ENCODE measurements at places on chromosomes 16 and 17. TPM values are rescaled to one million over a fixed set of nuclear protein-coding genes. Genes with fewer than 3 reads are reported as not detected.

GAST gene
- not detected for total RNA-seq

DNA sequence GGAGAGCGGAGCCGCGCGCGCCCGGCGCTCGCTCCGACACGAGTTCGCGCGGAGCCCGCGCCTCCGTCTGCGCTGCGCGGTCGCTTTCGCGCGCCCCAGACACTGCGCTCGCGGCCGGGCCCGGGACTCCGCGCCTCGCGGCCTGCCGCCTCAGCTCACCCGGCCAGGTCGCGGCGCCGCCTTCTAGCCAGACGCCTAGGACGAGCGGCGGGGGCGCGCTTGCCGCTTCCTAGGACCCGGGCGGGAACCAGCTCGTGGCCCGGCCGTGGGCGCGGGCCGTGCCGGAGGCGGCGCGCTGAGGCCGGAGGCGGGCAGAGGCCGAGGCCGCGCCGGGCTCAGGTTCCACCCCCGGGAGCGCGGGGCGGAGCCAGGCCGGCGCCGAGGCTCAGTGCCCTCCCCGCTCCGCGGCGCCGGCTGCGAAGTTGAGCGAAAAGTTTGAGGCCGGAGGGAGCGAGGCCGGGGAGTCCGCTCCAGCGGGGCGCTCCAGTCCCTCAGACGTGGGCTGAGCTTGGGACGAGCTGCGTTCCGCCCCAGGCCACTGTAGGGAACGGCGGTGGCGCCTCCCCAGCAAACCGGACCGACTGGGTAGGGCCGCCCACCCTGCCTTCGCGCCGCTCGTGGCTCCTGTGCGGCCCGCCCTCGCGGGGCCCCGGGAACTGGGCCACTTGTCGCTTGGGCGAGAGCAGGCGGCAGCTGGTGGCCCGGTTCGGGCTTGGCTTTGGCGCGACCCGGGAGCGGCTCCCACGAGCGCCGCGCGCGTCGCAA is at the start of gene SPHK1:
Gene SPHK1 (plus strand): TSS at position 388 of the 765 bp plus-strand sequence. CDS start 1,036 bp downstream, outside the sequence.
- DNase-seq, result peak; percentile 95

GRCh38 chr17:74159226-74159840 is 44.1 kb upstream of the RPL38 start:
- no peak for DNase-seq

PIMREG gene
- 4.6 TPM for total RNA-seq

CLDN7 gene
- total RNA-seq, result 0.31 TPM

- no peak for DNase-seq
Observed at GRCh38 chr16:66968847-66969246, 7.8 kb downstream of the CES3 start.

DNA sequence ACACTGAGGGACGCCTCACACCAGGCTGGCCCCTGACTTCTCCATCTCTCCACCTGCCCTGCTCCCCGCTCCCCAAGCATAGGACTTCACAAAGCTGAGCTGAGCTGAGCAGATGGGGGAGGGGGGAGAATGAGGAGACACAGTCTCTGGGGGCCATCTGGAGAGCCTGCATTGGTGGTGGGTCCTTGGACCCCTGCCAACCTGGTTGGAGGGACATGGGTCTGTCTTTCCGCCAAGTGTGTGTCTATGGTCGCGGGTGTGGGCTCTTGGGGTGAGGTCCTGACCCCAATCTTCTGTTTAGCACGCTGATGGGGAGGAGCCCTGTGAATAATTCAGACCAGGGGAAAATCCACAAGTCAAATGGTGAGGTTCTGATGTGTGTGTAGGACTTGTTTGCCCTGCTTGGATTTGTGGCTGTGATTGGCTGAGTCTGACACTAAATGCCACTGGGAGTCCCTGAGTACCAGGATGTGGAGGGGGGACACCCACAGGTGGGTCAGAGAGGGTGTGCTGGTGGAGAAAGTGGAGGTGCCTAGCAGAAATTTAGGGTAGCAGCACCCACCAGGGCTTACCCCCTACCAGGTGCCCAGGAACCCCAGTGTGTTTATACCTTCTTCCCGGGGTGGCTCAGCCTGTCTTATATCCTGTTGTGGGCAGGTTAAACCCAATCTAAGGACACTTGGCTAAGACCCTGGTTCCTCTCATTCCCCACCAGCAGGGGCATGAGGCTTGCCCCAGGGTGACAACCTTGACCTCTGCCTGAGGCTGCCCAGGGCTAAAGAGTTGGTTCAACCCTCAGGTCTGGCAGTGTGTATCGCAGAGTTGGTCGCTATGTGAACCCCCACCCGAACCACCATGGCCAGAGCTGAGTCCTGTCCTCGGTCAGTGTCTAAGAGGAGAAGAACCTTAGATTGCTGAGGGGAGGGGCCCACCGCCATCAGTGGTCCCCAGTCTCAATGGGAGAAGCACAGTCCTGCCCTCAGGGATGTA is 2.1 kb downstream of the FMNL1 start:
- DNase-seq, result peak; percentile 84

DNA sequence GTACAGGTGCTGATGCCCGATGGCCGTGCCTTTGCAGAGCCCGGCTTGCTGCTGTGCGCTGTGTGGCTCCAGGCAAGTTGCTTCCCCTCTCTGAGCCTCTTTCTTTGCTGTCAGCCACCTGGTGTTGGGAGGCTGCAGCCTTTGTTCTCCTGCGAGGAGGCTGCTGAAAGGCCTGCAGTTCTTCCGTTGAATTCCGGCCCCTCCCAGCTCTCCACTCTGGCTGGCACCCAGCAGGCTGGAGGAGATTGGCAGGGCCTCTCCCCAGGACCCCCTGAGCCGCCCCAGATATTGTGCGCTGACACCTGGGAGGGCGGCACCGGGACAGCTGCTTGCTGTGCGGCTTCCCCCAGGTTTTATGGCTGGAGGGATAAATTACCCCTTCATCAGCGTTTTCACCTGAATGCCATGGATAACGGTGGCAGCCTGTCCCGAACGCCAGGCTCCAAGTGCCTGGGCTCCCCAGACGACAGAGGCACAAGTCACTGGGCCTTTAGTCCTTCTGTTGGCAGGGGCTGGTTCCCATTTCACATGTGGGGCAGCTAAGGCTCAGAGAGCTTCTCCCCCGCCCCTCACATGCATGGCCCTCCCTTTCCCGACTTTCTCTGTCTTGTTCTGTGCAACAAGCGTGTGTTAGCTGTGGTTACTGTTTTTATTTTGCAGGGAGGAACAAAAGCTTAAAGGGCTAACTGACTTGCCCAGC is 35.1 kb upstream of the GSE1 start:
- DNase-seq, result no peak

PEMT gene
- total RNA-seq, result 45.5 TPM

WNT9B gene
- total RNA-seq, result not detected

DNA sequence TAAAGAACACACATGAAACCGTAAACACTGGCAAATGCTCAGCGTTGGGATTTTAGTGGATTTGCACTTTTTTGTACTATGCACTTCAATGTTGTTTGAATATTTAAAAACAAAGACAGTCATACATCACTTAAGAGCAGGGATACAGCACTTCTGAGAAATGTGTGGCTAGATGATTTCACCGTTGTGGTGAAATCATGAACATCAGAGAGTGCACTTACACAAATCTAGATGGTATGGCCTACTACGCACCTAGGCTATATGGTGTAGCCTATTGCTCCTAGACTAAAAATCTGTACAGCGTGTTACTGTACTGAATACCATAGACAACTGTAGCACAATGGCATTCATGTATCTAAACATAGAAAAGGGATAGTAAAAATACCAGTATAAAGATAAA is 37.6 kb upstream of the CNEP1R1 start:
- DNase-seq, result no peak

- DNase-seq, result no peak
Observed at GRCh38 chr17:12637745-12638651, 27.7 kb upstream of the MYOCD start.

- no peak for DNase-seq
Observed at GRCh38 chr17:74854792-74855191, 4.9 kb downstream of the GRIN2C start.

GRCh38 chr17:10276436-10276835 is 78.0 kb upstream of the GAS7 start:
- DNase-seq, result no peak

DNA sequence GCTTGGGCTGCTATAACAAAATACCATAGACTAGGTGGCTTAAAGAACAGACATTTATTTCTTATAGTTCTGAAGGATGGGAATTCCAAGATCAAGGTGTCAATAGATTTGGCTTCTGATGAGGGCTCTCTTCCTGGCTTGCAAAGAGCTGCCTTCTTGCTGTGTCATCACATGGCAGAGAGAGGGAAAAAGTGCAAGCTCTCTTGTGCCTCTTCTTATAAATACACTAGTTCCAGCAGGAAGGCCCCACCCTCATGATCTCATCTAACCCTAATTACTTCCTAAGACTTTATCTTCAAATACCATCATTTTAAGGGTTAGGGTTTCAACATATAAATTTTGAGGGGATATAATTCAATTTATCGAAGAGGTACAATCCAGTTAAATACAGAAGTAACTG is 30.6 kb downstream of the ABCA9 start:
- no peak for DNase-seq

GRCh38 chr17:72887917-72888316 is 204.6 kb downstream of the SLC39A11 start:
- no peak for DNase-seq

- DNase-seq, result no peak
Observed at GRCh38 chr17:48840441-48840840, 9.6 kb downstream of the CALCOCO2 start.

DNA sequence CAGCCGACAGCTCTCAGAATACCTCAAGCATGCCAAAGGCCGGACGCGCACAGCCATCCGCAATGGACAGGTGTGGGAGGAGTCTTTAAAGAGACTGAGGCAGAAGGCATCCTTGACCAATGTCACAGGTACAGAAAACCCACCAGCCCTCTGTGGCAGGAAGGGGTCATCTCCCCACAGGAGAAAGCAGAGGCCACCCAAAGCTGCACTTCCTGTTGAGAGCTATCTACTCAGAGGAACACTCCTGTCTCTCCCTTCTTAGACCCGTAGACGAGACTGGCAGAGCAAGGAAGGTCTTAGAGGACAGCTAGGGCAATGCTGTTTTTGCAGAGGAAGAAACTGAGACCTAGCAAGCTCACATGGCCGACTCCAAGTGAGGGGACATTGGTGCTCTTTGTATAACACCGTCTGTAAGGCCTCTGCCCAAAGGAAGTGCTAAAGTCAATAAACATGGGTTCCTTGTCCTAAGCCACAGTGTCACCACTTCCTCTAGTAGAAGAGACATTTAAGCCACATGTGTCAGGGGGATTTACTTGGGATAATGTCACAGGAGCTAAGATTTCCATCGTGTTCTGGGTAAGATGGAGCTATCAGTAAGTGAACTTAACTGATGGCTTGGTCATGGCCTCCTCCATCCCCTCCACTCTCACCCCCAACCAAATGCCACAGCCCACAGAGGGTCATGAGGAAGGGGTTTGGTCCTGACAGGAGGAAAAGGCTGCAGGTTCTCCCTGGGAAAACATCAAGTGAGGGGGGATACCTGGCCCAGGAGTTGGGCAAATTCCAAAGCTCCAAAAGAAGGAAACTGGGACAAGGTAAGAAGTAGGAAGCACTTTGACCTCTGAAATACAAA is 9.4 kb downstream of the LPO start:
- DNase-seq, result no peak

DNA sequence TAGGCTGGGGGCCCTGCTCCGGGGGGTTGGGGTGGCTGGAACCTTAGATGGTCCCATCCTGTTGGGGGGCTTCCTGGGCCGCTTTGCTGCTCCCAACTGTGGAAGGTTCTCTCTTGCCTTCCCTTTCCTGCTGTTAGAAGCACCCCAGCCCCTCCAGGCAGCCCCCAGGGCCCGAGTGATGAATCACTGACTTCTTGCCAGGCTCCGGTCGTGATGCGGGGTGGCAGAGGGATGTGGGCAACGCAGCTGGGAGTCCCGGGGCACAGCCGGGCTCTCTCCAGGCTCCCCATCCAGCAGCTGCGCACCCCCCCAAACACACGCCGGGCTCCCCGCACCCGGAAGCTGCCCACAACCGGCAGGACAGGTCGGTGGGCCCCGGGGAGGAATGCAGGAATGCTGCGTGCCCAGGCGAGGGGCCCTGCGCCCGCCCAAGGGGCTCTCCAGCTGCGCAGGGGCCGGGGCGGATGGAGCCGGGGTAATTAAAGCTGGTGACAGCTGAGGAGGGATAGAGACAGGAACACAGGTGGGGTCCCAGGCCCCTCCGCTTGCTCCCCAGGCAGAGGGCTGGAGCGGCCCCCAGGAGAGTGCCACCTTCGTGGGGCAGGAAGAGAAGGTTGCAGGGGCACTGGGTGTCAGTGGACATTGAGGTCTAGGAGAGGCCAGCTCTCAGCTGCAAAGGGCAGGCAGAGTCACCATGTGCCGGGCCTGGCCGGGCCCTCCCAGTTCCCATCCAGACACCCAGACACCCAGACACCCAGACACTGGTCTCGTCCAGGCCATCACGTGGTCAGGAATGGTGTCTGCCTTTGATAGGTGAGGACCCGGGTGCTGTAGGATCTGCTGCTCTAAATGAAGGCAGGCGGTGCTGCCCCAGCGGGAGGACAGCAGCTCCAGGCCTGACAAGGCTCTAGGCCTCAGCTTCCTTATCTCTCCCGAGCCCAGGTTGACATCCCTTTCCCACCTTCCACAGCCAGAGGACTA is 15.0 kb upstream of the SLC38A10 start:
- DNase-seq, result no peak

CD300H gene
- total RNA-seq, result not detected

DNA sequence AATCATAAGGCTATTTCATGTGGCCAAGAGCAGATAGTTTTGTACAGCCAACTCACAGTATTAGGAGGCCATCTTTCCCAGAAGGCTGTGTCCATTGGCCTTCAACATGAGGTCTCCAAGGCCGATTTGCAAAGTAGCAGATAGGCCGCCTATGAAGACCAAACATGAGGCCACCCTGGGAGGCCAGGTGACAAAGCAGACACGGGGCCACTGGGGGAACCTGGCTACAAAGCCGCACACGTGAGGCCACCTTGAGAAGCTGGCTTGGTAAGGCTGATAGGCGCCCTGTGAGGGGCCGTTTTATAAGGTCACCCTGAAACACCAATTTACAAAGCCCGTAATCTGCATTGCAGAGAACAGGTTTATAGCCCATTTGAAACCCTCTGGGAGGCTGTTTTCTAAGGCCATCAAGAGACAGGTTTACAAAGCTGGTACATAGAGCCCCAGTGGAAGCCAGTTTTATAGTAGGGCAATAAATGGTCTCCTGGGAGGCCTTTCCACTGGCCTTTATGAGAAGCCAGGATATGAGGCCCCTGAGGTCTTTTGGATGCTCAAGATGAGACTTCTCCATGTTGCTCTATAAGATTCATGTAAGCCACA is 4.9 kb downstream of the KDM8 start:
- no peak for DNase-seq

KLHL11 gene
- total RNA-seq, result 22.6 TPM

- no peak for DNase-seq
Observed at GRCh38 chr16:50252874-50253513, 13.4 kb upstream of the ADCY7 start.
